ENCODE measurements at places on chromosomes 6 and 20.

GRCh38 chr6:98946879-98947410 is 801 bp downstream of the FBXL4 start:
- DNase-seq: no peak

GRCh38 chr6:67127041-67127440 is 1420.0 kb upstream of the EYS start:
- DNase-seq: no peak

- DNase-seq: no peak
Measured at GRCh38 chr20:9408422-9409300, 105.7 kb upstream of the LAMP5 start.

GRCh38 chr6:104625536-104625935 is 234.2 kb downstream of the HACE1 start:
- DNase-seq: peak; percentile 44

DNA sequence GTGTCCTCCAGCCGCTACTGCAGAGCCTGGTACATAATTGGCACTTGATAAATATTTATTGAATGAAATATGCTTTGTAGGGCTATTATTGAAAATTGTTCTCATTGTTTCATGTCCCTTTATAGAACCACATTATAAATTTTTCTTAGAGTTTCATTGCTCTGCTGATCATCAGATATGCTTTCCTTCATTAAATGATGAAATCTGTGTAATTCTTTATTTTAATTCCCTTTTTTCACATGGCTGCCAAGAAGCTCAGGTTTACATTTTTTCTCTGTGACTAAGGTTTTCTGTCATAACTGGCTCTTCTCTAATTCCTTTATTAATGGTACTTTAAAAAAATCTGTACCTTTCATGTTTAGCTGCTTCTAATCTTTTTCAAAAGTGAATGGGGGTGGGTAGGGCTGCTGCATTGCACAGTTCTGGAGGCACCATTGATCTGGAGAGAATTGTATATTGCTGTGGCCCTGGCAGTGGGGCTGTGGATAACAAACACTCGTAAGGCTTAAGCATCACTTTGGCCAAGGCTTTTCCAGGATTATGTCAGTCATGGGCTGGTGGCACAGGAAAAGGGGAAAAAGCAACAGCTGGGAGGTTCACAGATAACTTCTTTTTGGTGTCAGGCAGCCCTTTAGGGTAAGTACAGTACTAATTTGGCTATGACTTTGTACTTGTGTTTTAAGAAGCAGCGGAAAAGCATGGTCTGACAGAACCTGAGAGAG is 43.8 kb downstream of the ARFGEF2 start:
- no peak for DNase-seq

GRCh38 chr6:136250686-136251008 is 536 bp upstream of the MTFR2 start:
- no peak for DNase-seq

DNA sequence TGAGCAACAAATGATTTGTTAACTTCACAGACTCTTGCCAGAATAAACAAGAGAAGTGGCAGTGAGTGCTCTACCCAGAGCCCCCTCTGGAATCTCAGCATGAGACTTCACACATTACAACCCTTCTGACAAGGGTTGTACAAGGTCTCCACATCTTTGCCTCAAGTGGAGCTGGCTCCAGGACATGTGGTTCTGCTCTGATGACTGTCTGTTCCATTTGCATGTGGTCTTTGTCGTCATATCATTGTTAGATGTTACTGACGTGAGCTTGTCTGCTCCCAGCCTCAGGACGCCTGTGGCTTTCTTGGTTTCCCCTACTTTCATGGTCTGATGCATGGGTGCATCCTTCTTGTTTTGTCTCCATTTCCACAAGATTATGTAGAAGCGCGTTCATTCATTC is 115.0 kb downstream of the SLC24A3 start:
- no peak for DNase-seq

- no peak for DNase-seq
Measured at GRCh38 chr20:48789185-48789668, 38.6 kb downstream of the PREX1 start.

DNA sequence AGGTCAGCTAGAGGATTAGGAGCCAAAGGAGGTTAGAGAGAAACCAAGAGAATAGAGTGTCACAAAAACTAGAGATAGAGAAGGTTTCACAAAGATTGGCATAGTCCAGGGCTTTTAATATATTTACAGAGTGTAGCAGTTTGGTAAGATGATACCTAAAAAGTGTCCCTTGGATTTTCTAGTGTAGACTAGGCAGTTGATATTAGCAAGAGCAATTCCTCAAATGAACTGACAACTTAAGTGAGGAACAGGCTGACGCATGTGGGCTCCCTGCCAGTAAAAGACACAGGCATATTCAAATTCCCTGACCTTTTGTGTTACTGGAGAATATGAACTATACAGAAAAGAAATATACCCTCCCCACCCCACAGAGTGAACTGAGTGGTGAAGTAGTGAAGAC is 40.1 kb downstream of the VTA1 start:
- no peak for DNase-seq

DNA sequence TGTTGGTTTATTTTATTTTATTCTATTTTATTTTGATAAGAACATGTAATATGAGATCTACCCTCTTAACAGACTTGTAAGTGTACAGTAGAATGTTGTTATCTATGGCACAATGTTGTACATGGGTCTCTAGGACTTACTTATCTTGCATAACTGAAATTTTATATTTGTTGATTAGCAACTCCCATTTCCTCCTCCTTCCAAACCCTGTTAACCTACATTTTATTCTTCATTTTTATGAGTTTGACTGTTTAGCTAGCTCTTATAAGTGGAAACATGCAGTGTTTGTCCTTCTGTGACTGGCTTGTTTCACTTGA is 37.9 kb upstream of the BCAS1 start:
- peak; percentile 46 for DNase-seq

DNA sequence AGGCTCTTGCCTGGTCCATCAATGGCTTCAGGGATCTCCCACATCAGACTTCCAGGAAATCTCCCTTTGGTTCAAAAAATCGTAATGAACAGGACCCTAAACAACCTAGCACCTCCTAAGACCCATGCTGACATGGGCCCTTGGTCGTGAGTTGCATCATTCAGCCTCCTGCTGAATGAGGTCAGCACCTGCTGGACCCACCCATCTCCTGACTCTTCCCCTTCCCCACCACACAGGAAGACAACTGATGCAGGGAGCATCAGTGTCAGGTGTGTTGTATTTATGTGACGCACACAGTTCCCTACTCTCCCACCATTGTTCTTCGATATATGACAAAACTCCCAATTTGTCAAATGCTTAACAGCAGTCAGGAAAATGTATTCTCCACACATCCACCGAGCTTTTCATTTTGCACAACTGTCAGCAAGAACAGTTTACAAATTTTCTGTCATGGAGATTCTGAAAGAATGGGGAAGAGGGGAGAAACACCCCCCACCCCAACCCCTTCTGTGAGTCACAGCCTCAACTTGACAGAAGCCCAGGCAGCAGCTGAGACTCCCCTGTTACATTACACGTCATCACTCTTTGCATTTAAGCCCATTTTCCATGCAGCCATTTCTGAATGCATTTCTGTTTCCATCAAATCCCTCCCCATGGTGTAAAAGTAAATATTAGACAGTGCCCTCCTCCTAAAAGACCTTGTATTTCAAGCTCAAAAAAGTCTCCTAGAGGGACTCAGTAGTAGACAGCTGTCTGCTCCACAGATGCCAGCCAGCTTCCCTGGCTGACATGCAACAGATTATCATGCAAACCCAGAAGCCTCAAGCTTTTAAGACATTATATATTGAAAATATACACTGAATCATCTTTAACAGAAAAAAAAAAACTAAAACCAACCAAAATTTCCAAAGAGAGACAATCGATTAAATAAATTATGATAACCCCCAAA is 577.5 kb downstream of the PTPRT start:
- no peak for DNase-seq
